Esophagus muscularis mucosa (tissue), 4 donors: ENCODE measurements at places on chromosomes 3 and 15. TPM values are rescaled to one million over a fixed set of nuclear protein-coding genes. Genes with fewer than 3 reads are reported as not detected.

DNA sequence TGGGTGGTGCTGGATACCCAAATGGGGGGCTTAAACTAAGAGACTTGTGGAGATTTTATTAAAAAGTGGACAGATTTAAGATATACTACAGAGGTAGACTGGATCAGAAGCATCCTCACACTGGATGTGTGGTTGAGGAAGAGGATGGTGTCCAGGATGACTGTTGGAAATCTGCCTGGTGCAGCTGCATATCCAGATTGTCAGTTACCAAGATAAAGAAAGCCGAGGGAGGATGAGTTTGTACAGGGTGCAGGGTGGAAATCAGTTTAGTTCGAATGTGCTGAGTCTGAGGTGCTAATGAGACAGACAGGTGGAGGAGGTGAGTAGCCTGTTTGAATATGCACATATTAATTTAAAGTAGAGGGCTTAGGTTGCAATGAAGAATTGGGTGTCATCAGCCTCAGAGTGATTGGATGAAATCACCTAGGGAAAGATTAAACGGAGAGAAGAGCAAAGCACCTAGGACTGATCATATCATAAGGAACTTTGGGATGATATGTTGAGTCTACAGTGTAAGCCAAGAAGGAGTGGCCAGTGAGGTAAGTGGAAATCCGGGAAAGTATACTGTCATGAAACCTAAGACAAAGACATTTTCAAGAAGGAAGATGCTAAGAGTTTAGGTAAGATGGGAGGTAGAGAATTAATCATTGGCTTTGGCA is 74.1 kb upstream of the GOLGA8B start:
- no peak for DNase-seq

GRCh38 chr3:188573291-188573940 is 419.5 kb downstream of the LPP start:
- no peak for DNase-seq

DNA sequence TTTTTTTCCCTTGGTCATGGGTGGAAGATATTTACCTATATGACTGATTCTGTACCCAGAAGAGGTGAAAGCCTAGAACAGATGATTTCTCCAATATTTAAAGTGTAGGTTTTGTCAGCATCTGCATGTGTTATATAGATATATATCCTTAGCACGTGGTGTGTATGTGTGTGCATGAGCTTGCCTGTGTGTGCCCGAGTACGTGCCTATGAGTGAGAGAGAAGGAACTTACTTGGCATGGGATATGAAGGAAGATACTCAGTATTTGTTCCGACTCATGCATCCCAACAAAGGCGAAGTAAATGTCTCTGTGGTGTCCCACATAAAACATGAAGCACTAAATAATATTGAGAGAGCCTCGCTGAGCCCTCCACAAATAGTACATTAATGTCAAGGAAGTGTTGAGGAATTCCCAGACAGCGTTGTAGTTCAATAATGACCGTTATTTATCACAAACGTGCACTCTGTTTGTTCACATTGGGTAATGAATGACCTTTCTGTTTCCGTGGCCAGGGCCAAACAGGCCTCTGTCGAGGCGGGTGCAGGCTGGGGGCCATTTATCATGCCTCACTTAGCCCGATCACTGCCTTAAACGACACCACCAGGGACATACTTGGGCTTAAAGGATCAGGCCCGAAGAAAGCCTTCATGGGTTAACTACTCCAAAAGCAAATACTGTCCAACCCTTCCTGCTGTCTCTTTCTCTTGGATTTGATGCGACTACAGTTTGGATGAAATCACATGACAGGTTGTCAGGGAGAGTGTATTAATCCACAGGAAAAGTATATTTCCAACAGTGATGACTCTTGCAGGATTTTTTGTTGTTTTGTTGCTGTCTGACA is 267.7 kb downstream of the PTPRG start:
- no peak for DNase-seq

DNA sequence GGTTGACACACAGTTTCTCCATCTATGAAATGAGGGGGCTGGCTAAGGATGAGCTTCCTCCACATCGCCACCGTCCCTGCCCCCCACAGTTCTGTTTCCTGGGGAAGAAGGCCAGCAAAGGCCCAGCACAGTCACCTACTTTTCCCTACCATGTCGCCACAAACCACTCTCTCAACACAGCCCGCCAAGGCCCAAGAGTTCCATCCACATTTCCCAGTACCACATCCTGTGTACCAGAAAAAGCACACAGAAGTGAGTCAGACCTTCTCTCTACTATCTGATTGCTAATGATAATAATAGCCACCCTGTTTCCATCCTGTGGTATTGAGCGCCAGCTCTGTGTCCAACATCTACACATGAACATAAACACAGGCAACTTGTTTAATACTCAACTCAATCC is 30.3 kb upstream of the C15orf39 start:
- DNase-seq = no peak

- DNase-seq = no peak
Observed at GRCh38 chr3:57063032-57063431, 2.6 kb downstream of the SPATA12 start.

DNA sequence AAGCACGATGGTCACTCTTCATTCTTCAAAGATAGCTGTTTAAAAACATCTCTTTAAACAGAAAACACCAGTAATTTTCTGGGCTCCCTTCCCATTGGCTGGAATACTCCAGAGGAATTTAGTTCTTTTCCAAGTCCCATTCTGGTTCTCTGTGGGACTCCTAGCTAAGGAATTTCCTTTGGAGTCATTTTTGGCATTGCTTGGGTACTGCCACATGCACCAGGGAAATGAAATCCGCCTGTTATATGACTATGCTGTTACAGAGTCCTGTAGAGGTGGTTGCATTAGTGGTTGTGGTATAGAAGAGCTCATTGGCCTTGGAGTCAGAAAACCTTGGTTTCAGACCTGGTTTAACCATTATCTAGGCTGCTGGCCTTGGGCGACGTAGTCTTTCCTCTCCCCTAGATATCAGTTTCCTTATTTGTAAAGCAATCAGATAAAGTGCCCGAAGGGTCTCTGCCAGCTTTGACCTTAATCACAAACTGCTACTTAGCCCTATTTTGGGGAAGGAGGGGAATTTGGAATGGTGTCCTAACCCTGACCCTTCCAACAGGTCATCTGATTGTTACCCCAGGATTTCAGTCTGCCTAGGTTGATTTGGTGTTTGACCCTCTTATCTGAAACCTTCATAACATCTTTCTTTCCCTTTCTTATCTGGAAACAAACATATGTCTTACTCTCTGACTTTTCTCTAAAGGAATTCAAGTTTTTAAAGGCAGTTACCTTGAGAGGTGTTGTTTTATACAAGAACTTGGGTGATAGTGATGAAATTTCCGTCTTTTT is 13.4 kb downstream of the RTP1 start:
- DNase-seq = no peak

GRCh38 chr15:93189561-93189960 is 100.5 kb upstream of the RGMA start:
- no peak for DNase-seq

- no peak for DNase-seq
Observed at GRCh38 chr15:65949011-65949410, 79.7 kb downstream of the RAB11A start.

DNA sequence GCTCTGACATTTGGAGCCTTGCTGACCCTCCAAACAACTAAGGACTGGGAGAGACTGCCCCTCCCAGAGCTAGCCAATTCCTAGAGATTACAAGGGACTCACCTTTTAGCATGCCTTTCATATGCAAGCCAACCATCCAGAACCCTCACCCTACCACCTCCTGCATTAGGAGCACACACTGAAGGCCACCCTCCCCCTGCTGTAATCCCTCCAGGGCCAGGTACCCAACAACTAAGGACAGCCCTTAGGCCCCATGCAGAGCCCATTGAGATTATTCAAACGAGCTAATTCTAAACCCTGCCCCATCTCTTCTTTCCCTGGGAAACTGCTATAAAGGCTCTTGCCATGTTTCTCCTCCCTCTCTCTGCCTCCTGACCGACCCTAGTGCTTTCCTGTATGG is 352.6 kb downstream of the ERC2 start:
- no peak for DNase-seq

GRCh38 chr3:158419820-158420653 is 151.0 kb upstream of the MLF1 start:
- no peak for DNase-seq

DNA sequence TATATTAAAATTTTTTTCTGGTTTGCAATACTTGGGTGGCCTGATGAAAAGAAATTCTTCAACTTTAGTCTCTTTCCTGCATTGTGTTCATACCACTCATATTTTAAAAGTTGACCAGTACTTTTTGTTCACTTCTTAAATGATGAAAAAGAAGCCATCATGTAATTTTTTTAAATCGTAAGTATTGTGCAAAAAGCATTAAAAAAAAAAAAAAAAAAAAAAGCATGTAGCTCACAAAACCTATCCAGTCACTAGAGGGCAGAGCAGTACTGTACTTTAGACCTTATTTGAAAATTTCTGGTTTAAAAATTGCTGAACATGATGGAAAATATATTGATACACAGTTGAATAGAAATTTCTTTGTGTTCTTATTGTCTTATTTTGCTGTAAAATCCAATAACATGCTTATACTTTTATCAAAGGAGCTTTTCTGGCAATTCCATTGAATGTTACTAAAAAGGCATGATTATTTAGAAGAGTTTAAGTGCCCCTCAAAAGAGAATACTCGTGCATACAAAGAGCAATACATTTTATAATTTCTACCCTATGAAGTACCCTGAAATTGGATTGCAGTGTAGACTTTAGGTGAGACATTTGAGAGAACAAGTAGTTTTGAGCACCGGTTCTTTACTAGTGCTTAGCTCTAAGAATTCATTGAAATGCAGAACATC is 137.7 kb downstream of the BBX start:
- DNase-seq = no peak

GRCh38 chr3:51974277-51974962 is 444 bp upstream of the ABHD14A start:
- no peak for DNase-seq

GRCh38 chr3:131797776-131798175 is 237.0 kb downstream of the CPNE4 start:
- no peak for DNase-seq

Gene ITIH1
- not detected for total RNA-seq

Gene USP8
- total RNA-seq = 41.5 TPM

Gene FGF12
- total RNA-seq = 10.2 TPM
